ENCODE measurements at places on chromosomes 6 and 20.
A peak's percentile ranks its signal among the peaks of the same experiment; 100 is the strongest.

DNA sequence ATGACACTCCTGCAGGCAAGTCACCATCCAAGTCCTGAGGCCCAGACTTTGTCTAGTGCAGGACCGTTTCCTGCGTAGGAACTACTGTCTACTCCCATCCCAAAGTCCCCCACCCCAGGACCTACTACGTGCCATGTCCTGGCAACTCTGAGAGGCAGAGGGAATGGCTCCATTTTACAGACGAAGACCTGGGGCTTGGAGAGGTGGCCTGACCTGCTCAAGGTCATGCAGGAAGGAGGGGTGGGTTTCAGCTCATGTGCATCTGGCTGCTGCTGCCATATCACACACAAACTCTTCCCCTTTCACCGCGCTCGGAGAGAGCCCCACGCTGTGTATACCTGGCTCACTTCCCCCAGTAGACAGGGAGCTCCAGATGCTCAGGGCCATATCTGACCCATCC, 1.2 kb upstream of the NOL4L start:
- DNase-seq, result no peak

DNA sequence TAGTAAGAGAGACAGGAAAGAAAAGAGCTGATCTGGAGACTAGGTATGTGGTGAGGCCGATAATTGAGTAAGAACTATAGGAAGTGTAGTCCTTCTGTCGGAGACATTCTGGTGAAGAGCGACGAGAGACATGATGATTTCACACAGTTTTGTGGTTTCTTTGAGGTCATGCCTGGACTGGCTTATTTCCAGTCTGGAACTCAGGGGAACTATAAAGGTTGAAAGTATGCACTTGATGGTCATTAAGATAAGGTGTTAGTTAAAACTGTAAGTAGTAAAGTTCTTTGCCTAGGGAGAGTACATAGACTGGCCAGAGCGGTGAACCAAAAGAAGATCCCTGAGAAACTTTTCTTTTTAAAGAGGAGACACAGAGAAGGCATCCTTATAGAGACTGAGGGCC, 68.8 kb downstream of the RFX6 start:
- no peak for DNase-seq

GRCh38 chr20:21315138-21315537, 12.0 kb downstream of the XRN2 start:
- DNase-seq, result no peak

- peak; percentile 22 for DNase-seq
These were observed 105.1 kb upstream of the HCRTR2 start for GRCh38 chr6:55069132-55069781.

- no peak for DNase-seq
These were observed 98.7 kb downstream of the CD24 start for GRCh38 chr6:106875782-106876321.

DNA sequence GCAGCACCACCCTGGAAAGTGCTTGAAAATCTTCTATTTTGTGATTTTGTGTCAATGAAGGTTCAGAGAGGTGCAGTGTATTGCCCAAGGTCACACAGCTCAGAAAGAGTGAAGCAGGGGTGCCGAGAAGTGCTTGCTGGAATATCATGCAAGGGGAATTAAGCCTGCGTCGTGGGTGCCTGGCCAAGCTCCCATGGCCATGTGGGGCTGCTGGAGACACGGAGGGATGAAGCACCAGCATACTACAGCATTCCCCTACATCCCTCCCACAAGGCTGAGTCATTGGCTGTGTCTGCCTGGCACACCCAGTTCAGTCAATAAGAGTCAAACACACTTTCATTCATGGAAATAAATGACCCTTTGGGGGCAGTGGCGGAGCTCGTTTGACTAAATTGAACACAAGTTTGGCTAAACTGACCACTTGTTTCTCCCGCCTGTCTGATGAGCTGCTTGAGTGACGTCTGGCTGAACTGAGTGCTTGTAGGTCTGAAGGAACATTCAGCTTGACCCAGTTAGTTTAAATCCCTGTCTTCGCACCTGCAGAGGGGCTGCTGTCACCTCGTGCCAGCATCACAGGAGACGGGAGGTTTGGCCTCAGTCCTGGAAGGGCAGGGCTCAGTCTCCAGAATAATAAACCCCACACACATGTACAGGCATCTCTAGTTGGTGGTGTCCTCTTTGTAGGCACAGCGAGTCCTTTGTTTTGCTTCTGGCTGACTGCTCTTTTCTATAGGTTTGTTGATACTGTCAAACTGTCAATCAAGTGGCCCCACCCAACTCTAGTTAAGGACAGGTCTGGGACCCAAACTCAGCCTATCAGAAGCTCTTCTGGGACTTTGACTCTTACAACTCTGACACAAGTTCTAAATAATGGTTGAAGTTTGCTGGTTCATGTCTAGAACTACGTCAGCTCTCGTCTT, 8.4 kb upstream of the TGM2 start:
- DNase-seq, result no peak

DNA sequence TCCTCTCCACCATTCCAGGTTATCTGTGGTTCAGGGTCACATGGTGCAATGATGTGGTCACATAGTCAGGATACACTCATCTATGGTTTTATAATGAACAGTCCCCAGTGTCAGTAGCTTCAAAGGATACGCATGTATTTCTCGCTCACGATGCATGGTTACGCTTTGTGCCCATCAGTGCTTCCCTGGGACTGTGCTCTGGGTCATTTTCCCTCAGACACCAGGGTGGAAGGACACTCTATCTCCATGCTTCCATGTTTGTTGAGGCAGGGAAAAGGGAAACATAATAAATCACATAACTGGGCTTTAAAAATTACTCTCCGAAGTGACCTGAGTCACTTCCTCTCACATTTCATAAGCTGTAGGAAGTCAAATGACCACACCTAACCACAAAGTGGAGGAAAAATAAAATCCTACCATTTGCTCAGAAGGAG, 394.8 kb upstream of the NOX3 start:
- no peak for DNase-seq

Measured in NCI-H1092 treated with DMSO at 0.1 percent for 48 hours (cell line).